HFF-Myc (cell line): ENCODE measurements at places on chromosomes 7 and 10.

- no peak for DNase-seq
These were observed 676.9 kb downstream of the GATA3 start for GRCh38 chr10:8731121-8732095.

- DNase-seq = no peak
These were observed 1087.1 kb upstream of the POT1 start for GRCh38 chr7:126016722-126017121.

DNA sequence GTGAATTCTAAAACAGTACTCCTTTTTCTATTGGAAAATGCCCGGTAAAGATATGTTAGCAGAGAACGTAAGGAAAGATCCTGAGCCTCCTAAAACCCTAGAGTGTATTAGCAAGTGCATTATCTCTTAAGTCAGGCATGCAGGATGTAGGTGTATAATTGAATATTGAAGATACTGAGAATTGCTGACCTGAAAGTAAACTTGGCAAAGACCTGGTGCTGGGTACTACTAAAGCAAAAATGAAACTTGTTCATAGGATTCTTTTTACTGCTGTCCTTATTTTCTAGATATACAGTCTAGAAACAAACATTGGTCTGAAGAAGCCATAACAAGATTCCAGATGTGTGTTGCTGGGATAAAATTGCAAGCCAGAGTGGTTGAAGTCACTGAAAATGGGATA lies 18.8 kb upstream of the VWA2 start:
- no peak for DNase-seq

- DNase-seq = no peak
These were observed 16.8 kb upstream of the CRTAC1 start for GRCh38 chr10:98047009-98047741.

GRCh38 chr10:110498982-110499795 lies 1.5 kb downstream of the DUSP5 start:
- DNase-seq = no peak

DNA sequence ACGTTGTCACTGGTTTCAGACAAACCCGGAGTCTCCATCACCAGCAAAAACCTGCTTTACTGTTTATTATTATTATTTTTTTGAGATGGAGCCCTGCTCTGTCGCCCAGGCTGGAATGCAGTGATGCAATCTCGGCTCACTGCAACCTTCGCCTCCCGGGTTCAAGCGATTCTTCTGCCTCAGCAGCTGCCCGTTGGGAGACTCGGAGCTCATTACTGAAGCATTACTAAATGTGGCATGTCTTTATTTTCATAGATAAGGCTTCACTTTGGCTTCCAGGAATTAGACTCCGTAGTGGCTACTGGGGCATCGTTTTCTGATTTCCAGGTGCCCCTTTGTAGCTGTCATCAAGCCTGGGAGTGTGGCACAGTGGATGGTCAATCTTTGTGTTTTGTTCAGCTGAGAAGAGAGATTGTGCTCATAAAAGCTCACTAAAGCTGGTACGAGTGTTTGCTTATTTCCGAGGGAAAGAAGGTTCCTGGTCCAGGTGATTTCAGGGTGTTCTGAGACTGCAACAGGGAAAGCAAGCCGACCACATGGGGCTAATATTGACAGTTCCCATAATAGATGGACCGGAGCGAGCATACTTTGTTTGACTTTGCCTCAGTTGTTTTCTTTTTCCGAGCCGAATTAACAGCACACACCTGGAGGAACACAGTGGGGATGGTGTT lies 163.1 kb downstream of the CAMK1D start:
- no peak for DNase-seq

DNA sequence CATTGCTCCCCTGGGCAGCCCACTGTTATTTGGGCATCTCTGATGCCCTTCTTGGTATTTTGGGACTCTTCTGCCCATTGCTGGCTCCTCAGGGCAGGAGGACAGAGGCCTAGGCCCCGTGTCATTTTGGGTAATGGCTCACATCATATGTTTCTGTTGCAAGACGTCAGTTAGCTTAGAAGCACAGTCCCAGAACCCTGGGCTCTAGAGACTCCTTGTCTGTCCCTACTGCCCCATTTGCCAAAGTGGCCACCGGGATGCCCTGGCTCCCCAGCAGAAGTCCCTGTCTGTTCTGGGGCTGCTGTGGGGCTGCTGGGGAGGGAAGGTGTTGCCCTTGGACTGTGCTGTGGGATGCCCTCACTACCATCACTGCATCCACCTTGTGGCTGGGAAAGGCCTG lies 48.8 kb downstream of the ADCYAP1R1 start:
- no peak for DNase-seq

DNA sequence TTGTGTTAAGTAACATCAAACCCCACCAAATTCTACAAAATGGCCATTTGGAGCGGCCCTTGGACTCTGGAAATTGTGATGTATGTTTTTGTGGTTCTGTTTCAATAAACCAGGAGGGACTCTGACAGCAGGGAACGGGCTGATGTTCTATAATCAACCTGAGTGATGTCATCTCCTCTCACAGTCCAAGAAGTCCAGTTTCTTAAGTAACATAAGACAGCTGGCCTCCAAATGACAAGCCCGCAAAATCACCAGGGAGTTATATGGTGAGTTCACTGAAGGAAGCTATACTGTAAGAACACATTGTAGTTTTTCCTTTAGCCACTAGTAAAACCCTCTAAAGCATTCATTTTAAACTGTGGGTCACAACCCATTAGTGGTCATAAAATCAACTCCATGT lies 34.0 kb downstream of the GOT1 start:
- no peak for DNase-seq

DNA sequence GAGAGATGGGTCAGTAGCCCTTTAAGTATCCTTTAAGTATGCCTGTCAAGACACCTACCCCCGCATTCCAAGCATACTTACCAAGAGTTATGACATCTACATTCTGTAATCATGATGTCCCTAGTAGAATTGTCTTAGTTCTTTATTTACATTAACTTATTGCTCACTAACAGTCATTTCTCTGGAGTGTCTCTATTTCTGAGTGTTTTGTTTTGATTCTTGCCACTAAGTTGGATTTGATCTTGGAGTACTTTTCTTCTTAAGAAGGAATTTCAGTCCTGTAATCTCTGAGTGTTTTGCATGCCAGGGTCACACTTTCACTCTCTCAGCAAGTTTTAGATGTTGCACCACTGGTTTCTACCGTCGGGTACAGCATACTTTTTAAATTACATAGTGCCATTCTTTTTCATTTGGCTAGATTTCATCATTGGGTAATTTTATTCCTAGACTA lies 1053.9 kb downstream of the KCNMA1 start:
- DNase-seq = peak; percentile 26

GRCh38 chr7:41573862-41574261 lies 129.0 kb downstream of the INHBA start:
- no peak for DNase-seq

- DNase-seq = no peak
These were observed 67.2 kb downstream of the COBL start for GRCh38 chr7:51249187-51249945.

GRCh38 chr7:17559388-17559787 lies 260.9 kb downstream of the AHR start:
- DNase-seq = no peak

- no peak for DNase-seq
These were observed 55.9 kb upstream of the INPP5A start for GRCh38 chr10:132481690-132482089.

GRCh38 chr7:14905764-14906163 lies 3.2 kb upstream of the DGKB start:
- DNase-seq = no peak

DNA sequence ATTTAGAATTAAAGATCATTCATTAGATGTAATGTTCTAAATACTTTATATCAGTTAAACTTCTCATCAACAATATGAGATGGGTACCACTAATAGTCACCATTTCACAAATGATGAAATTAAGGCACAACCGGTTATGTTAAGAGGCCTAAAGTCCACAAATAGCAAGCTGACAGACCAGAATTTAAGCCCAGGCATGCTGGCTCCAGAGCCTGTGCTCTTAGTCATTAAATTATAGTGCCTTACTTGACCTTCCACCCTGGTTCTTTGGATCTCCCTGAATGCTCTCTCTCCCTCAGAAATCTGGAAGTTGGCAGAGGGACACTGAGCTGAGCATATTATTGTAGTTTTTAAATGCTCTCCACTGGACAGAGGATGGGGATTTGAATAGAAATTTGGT lies 3.6 kb downstream of the LIPN start:
- DNase-seq = no peak

GRCh38 chr10:75399461-75400162 lies 2.0 kb downstream of the ZNF503 start:
- no peak for DNase-seq

DNA sequence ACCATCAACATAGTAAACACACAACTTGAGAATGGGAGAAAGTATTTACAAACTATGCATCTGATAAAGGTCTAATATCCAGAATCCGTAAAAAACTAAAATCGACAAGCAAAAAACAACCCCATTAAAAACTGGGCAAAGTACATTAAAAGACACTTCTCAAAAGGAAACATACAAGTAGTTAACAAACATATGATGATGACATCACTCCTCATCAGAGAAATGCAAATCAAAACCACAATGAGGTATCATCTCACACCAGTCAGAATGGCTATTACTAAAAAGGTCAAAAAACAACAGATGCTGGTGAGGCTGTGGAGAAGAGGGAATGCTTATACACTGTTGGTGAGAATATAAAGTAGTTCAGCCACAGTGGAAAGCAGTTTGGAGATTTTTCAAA lies 125.1 kb downstream of the TFPI2 start:
- DNase-seq = no peak

DNA sequence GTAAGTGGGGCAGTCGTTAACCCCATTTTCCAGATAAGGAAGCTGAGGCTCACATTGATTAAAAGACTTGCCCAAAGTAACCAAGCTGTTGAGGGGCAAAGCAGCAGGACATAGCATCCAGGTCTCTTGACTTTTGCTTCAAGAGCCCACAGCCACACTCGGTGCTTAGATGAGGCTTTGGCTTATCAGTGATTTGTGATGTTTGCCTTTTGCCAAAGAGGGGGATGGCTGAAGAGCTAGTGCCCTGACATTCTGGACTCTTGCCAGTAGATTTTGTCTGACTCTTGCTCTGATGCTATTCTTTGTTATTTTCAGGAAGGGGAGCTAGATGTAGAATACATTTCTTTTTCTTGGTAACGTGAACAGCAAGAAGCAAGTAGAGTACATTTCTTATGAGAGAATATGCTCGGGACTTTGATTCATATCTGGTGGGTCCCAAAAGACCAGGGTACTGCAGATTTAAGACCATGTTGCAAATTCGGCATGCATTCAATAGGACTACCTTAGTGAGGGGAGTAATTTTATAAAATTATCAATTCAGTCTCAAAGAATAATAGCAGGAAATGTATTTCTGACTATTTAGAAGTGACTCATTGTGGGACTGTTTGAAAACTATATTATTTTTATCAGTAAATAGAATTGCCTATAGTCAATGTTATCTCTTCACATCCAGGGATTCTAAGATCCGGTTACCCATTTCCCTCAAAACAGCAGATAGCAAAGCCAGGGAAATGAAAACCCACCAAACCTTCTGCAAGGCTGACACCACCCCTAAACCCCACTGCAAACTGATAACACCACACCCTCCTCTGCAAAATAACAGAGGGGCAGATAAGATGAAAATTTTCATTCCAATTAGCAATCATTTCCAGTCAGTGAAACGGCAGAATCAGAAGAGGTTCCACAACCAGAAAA lies 180.0 kb upstream of the BMPER start:
- DNase-seq = no peak

- DNase-seq = peak; percentile 14
These were observed 236.2 kb downstream of the DNAJB9 start for GRCh38 chr7:108805808-108806397.

- DNase-seq = no peak
These were observed 33.9 kb downstream of the KMT2E start for GRCh38 chr7:105047932-105048331.

DNA sequence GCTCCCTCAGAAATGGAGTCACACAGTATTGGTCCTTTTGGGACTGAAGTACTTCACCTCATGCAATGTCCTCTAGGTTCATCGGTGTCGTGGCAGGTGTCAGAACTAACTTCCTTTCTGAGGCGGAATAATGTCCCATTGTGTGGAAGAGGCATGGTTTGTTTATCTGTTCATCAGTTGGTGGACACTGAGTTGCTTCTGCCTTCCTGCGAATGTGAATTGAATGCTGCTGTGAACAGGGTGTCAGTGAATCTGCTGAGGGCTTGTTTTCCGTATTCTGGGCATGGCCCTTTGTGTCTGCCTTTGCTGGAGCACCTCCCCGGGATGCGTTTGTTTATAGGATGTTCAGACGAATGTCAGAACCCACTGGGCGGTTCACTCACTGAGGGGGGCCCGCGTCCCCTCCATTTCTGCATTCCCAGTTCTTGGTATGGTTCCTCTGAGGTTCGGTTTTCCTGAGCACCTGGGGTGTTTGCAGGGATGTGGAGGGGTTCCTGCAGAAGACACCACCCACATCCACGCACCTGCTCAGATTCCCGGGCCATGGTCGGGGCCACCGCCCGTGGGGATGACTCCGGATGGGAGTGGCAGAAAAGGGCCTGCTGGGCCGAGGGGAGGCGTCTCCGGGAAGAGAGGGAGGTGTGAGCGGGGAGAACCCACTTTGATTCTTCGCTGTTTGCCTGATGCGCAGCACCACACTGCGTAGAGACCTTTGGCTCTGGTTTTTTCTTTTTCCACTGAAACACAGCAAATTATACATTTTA lies 33.1 kb downstream of the CHST12 start:
- DNase-seq = no peak

GRCh38 chr7:53603461-53603860 lies 568.0 kb downstream of the POM121L12 start:
- no peak for DNase-seq

- DNase-seq = no peak
These were observed 79.0 kb downstream of the ABI1 start for GRCh38 chr10:26781797-26782196.

- no peak for DNase-seq
These were observed 14.4 kb downstream of the CFAP70 start for GRCh38 chr10:73344269-73344668.

- DNase-seq = no peak
These were observed 203.0 kb upstream of the GPR26 start for GRCh38 chr10:123463181-123463580.

DNA sequence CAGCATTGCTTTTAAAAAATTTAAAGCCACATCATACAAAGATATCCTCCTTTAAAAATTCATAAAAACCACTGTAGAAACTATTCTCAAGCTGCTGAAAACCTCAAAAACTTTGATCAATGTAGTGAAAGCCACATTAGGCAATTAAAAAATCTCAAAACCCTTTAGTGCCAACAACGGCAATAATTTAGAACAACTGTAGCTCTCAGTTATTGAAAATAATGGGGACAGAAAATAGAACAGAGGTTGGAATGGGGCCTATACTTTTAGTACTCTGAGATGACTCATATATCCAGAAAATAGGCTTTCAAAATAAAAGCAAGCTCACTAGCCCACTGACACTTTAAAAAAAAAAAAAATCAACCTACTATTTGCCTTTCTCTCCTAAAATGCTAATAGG lies 87.5 kb downstream of the GSAP start:
- DNase-seq = no peak

GRCh38 chr10:49707585-49707984 lies 28.1 kb downstream of the C10orf53 start:
- no peak for DNase-seq

- DNase-seq = no peak
These were observed 205.6 kb upstream of the PFKP start for GRCh38 chr10:2861632-2862210.

- no peak for DNase-seq
These were observed 88.4 kb downstream of the CCDC71L start for GRCh38 chr7:106572394-106573124.
